ENCODE measurements at places on chromosomes 1 and 21. TPM values are rescaled to one million over a fixed set of nuclear protein-coding genes. Genes with fewer than 3 reads are reported as not detected.
A peak's percentile ranks its signal among the peaks of the same experiment; 100 is the strongest.

GRCh38 chr1:238061967-238062613 lies 171.4 kb upstream of the ZP4 start:
- DNase-seq = no peak
- H3K27me3 ChIP-seq = no peaks in the 10 kb centered on the region
- no peak overlapping the region for H3K27ac ChIP-seq
- no peaks in the 10 kb centered on the region for H3K4me1 ChIP-seq
- no peaks in the 10 kb centered on the region for H3K36me3 ChIP-seq
- no peak overlapping the region for H3K4me3 ChIP-seq

IFI44L gene
- total RNA-seq = 0.04 TPM

- no peaks in the 10 kb centered on the region for H3K4me1 ChIP-seq
- no peak overlapping the region for H3K4me3 ChIP-seq
- DNase-seq = peak; percentile 39
- no peak overlapping the region for H3K27ac ChIP-seq
- H3K36me3 ChIP-seq = no peaks in the 10 kb centered on the region
Measured at GRCh38 chr1:243939167-243939848, 89.3 kb upstream of the AKT3 start.

DNA sequence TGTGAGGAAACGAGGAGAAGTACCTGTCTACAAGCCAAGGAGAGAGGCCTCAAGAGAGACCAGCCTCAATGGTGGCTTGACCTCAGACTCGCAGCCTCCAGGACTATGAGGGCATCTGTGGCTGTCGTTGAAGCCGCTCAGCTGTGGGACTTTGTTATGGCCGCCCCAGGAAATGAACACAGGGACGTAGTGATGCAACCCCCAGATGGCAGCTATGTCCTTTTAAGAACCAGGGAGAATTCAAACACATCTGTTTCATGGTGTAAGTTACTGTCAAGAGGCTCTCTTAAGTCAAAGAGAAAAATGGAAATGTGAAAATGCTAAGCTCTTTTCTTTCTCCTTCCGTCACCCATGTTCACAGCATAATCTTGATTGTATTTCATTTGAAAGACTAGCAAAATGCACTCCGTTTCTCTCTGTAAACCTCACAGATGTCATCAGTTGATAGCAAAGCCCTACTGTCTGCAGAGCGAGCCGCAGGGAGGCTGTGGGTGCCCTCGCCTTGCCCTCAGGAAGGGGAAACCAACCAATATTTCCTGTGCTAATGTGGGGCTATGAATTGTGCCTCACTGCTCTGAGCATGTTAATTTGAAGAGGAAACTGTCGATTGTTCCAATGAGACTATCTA lies 21.3 kb downstream of the UBASH3A start:
- H3K27me3 ChIP-seq = peaks cover 8% of the 10 kb centered on the region
- H3K4me3 ChIP-seq = no peak overlapping the region
- H3K27ac ChIP-seq = no peak overlapping the region
- H3K4me1 ChIP-seq = no peaks in the 10 kb centered on the region
- no peaks in the 10 kb centered on the region for H3K36me3 ChIP-seq

- peaks cover 26% of the 10 kb centered on the region for H3K36me3 ChIP-seq
- H3K27me3 ChIP-seq = no peaks in the 10 kb centered on the region
- DNase-seq = no peak
- peaks cover 31% of the 10 kb centered on the region for H3K4me1 ChIP-seq
- H3K4me3 ChIP-seq = no peak overlapping the region
Measured at GRCh38 chr1:245166471-245166885, 11.7 kb downstream of the KIF26B start.

ABCA4 gene
- total RNA-seq = not detected

SYTL1 gene
- 14.7 TPM for total RNA-seq

- H3K27me3 ChIP-seq = no peaks in the 10 kb centered on the region
- no peak overlapping the region for H3K4me3 ChIP-seq
- DNase-seq = peak; percentile 29
- no peak overlapping the region for H3K27ac ChIP-seq
- H3K4me1 ChIP-seq = peaks cover 21% of the 10 kb centered on the region
- H3K36me3 ChIP-seq = no peaks in the 10 kb centered on the region
Measured at GRCh38 chr1:27399251-27400025, 7.0 kb downstream of the GPR3 start.

GRCh38 chr1:169711469-169712308 lies at the start of gene SELL:
Gene SELL, minus strand, starts transcription at chr1:169711620. Its CDS starts 122 bp downstream, at chr1:169711498.
- peaks cover 35% of the 10 kb centered on the region for H3K27me3 ChIP-seq
- peaks cover 3% of the 10 kb centered on the region for H3K4me1 ChIP-seq
- DNase-seq = peak; percentile 74

HNRNPR gene
- 142 TPM for total RNA-seq

CELF3 gene
- total RNA-seq = 0.42 TPM

DNA sequence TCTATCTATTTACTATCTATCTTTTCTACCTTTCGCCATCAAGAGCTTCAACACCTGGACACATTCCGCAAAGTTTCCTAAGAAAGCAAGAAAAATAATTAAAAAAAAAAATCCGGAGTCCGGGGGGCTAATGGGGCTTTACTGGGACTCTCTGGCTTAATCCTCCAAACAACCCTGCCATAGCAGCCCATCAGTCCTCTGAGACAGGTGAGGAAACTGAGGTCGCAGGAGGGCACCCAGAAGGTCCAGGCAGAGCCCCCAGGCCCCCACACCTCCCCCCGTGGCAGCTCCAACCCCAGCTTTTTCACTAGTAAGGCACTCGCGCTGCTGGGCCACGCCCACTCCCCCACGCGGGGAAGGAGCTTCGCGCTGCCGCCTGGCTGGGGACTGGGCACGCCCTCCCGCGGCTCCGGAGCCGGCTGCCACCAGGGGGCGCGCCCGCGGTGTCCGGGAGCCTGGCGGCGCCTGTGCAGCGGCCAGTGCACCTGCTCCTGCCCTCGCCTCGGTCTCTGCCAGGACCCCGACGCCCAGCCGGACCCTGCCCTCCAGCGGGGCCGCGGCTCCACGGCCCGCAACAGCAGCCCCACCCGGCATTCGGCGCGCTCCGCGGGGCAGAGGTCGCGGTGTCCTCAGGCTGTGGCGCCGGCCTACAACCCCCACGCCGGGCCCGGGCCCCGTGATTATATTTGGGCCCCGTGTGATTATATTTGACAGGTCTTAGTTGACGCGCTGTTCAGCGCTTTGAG lies 54.1 kb upstream of the SAMD11 start:
- no peak overlapping the region for H3K4me3 ChIP-seq
- peak; percentile 74 for DNase-seq
- H3K36me3 ChIP-seq = no peaks in the 10 kb centered on the region
- H3K27ac ChIP-seq = no peak overlapping the region
- no peaks in the 10 kb centered on the region for H3K4me1 ChIP-seq
- peaks cover 77% of the 10 kb centered on the region for H3K27me3 ChIP-seq

GJC2 gene
- 0.51 TPM for total RNA-seq

GRCh38 chr1:232380131-232380530 lies 249.8 kb downstream of the SIPA1L2 start:
- no peaks in the 10 kb centered on the region for H3K36me3 ChIP-seq
- no peaks in the 10 kb centered on the region for H3K4me1 ChIP-seq
- DNase-seq = no peak
- no peaks in the 10 kb centered on the region for H3K27me3 ChIP-seq
- H3K4me3 ChIP-seq = no peak overlapping the region

- no peak overlapping the region for H3K4me3 ChIP-seq
- H3K27me3 ChIP-seq = no peaks in the 10 kb centered on the region
- H3K4me1 ChIP-seq = no peaks in the 10 kb centered on the region
- no peaks in the 10 kb centered on the region for H3K36me3 ChIP-seq
- DNase-seq = peak; percentile 54
- no peak overlapping the region for H3K27ac ChIP-seq
Measured at GRCh38 chr21:31260790-31261189, 83.3 kb downstream of the TIAM1 start.

DNA sequence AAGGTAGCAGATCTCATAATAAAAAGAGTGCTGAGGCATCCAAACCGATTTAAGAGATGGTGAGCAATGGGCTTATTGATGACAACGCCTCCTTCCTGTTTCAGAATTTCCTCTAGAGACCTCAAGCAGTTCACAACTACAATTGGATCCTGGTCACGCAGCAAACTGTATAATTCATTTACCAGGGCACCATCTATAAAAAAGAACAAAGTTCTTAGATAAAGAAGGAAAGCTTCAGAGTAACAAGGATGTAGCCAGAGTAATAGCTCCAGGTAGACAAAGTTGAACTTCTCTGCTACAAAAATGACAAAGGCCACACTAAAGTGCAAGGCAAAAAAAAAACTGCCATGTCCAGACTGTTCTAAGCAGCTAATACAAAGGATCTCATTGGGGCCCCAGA lies 3.4 kb downstream of the AP4B1 start:
- H3K27ac ChIP-seq = no peak overlapping the region
- H3K4me3 ChIP-seq = no peak overlapping the region

TAF5L gene
- 9.6 TPM for total RNA-seq

DNA sequence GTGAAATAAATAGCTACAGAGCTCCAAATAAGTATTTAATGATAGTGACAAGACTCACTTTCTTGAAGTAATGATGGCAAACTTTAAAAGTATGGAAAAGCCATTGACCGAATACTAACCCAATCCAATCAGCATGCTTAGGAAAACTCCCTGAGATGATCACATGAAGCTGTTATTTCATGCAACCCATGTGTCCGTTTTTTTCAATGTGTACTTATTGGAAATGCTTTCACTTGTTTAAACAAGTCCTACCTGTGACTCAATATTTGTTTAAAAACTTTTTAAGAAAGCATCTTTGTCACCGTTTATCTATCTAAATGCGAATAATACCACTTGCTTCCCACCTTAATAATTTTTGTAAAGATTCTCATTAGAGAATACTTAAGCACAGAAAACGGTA lies 185.8 kb downstream of the NRIP1 start:
- no peak for DNase-seq
- peaks cover 10% of the 10 kb centered on the region for H3K4me1 ChIP-seq
- no peaks in the 10 kb centered on the region for H3K27me3 ChIP-seq
- H3K4me3 ChIP-seq = no peak overlapping the region

OR10J1 gene
- total RNA-seq = not detected

DNA sequence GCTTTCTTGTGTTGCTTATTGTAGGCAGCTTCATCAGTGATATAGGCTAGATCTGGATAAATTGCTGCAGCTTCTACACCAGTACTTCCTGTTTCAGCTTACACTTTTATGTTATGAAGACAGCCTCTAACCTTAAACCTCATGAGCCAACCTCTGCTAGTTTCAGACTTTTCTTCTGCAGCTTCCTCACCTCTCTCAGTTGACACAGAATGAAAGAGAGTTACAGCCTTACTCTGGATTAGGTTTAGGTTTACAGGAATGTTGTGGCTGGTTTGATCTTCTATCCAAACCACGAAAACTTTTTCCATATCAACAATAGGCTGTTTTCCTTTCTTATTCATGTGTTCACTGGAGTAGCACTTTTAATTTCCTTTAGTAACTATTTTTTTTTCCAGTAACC lies 76.9 kb upstream of the RNPC3 start:
- no peak overlapping the region for H3K4me3 ChIP-seq
- H3K36me3 ChIP-seq = no peaks in the 10 kb centered on the region
- no peaks in the 10 kb centered on the region for H3K27me3 ChIP-seq
- no peak overlapping the region for H3K27ac ChIP-seq

- no peaks in the 10 kb centered on the region for H3K4me1 ChIP-seq
- no peak overlapping the region for H3K27ac ChIP-seq
- no peaks in the 10 kb centered on the region for H3K36me3 ChIP-seq
- H3K27me3 ChIP-seq = no peaks in the 10 kb centered on the region
Measured at GRCh38 chr1:33723251-33723650, 140.6 kb upstream of the HMGB4 start.

- no peaks in the 10 kb centered on the region for H3K36me3 ChIP-seq
- DNase-seq = no peak
- H3K27ac ChIP-seq = peak overlapping the region; percentile 56
- H3K4me1 ChIP-seq = peaks cover 26% of the 10 kb centered on the region
- no peak overlapping the region for H3K4me3 ChIP-seq
Measured at GRCh38 chr1:147641291-147641690, 29.0 kb downstream of the ACP6 start.

FNDC7 gene
- total RNA-seq = not detected

CACNA1S gene
- 0.35 TPM for total RNA-seq
